H4 (cell line): ENCODE measurements at places on chromosomes 5 and 9. TPM values are rescaled to one million over a fixed set of nuclear protein-coding genes. Genes with fewer than 3 reads are reported as not detected.

Gene FGFR4
- 11.4 and 16.9 TPM in 2 replicates for total RNA-seq

Gene SYK
- 0.76 and 0.99 TPM in 2 replicates for total RNA-seq

Gene BAAT
- total RNA-seq: not detected in 2 replicates

Gene PCDHB16
- 3.3 and 3.7 TPM in 2 replicates for total RNA-seq

Gene ODF2
- 28.6 and 30.2 TPM in 2 replicates for total RNA-seq

Gene ANXA2R
- total RNA-seq: 4.5 TPM in 2 replicates

- DNase-seq: no peak
Observed at GRCh38 chr5:334903-335739, 13.6 kb downstream of the AHRR start.

Gene KYAT1
- total RNA-seq: 7.1 and 7.3 TPM in 2 replicates

GRCh38 chr5:172713113-172713808 is 57.7 kb downstream of the DUSP1 start:
- DNase-seq: no peak
